Neural progenitor cell (in vitro differentiated cells): ENCODE measurements at places on chromosomes 7 and 10.

DNA sequence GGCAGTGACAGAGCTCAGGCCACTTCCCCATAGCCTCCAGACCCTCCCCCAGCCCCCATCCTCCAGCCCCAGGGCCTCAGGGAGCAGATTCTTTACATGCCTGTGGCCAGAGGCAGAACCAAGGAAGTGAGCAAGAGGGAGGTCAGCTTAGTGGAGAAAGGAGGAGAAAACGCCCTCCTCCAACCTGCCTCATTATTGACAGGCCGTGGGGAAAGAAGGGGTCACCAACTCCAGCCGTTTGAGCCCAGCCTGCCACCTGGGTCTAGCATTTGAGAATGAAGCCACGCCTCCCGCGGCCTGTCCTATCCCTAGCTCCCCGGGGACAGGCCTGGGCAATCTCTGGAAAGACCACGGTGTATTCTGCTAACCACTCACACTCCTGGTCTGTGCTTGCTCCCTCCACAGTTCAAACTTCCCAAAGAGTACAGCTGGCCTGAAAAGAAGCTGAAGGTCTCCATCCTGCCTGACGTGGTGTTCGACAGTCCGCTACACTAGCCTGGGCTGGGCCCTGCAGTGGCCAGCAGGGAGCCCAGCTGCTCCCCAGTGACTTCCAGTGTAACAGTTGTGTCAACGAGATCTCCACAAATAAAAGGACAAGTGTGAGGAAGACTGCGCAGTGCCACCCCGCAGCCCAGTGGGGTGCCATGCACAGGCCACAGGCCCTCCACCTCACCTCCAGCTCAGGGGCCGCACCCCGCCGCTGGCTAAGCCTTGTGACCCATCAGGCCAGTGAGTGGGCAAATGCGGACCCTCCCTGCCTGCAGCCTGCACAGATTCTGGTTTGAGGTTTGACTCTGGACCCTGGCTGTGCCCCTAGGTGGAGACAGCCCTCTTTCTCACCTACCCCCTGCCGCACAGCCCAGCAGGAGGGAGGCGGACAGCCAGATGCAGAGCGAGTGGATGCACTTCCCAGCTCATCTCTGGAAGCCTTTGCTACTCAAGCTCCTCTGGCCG, 14.3 kb upstream of the TRIM8 start:
- DNase-seq = peak; percentile 76

- DNase-seq = no peak
Measured at GRCh38 chr10:23543691-23544380, 105.0 kb downstream of the OTUD1 start.

- DNase-seq = no peak
Measured at GRCh38 chr10:123996302-123996701, 97.1 kb downstream of the CHST15 start.

GRCh38 chr7:117019786-117020590, 66.7 kb downstream of the ST7 start:
- peak; percentile 96 for DNase-seq

- no peak for DNase-seq
Measured at GRCh38 chr10:49270565-49270964, 28.4 kb upstream of the C10orf71 start.

- no peak for DNase-seq
Measured at GRCh38 chr10:104456802-104457542, 103.3 kb downstream of the CFAP58 start.

GRCh38 chr10:6543431-6544005, 36.6 kb downstream of the PRKCQ start:
- no peak for DNase-seq

DNA sequence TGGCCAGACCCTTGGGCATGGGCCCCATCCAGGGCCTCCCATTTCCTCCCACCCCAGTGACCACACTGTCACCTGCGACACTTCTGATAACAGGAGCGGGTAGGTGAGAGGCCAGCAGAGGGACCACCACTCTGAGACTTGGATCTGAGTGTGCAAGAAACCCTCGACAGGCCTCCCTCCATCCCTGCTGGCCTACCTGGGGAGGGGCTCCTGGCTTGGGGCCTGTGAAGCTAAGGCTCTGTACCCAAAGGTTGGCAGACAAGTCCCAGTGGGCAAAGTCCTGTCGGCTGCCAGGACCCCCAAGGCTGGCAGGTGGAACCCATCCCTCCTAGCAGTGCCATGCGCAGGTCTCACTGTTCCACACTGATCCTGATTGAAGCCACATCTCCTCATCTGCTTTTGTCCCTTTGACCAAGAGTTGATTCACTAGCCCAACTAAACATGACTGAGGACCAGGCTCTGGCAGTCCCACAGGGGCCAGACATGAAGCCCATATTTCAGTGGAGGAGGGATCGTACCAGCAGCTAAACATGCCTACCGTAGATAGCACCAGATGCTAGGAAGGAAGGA, 1.2 kb upstream of the PGAM2 start:
- DNase-seq = no peak

GRCh38 chr7:43294080-43294630, 181.7 kb downstream of the HECW1 start:
- DNase-seq = no peak

GRCh38 chr10:26326851-26327250, 110.3 kb downstream of the GAD2 start:
- no peak for DNase-seq

GRCh38 chr7:155713384-155713783, 68.9 kb downstream of the RBM33 start:
- DNase-seq = no peak

DNA sequence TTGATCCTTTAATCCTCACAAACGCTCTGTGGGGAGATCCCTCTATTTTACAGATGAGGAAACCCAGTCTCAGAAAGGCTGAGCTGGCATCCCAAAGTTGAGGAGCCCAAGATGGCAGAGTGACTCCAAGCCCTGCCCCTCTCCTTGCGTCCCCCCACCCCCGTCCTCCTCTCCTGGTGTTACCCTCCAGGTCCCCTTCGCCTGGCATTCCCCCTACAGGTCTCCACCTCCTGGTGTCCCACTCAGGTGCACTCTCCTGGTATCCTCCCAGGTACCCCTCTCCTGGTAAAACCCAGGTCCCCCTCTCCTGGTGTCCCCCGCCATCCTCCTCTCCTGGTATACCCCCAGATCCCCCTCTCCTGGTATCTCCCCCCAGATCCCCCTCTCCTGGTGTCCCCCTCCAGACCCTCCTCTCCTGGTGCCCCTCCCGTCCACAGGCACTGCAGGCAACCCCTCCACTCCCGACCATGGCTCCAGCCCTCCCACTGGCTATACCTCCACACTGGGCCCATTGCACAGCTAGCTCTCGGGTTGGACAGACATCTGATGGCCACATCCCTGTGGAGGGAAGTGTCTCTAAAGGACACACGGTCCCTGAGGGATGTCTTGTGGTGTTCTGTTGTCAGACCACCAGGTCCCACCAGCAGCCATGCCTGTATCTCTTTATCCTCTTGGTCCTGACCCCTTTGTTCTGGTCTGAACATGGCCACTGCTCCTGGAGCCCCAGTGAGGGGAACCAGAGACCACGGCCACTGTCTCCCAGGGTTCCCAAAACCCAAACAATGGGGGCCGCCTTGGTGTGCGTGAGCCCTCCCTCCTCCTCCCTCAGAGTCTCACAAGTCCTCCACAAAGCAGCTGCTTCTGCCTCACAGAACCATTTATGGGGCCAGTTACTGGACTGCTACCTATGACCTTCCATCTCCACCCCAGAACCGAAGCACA, 37.2 kb downstream of the CALML3 start:
- DNase-seq = no peak

GRCh38 chr7:157722137-157723060, 385.6 kb downstream of the DNAJB6 start:
- no peak for DNase-seq

DNA sequence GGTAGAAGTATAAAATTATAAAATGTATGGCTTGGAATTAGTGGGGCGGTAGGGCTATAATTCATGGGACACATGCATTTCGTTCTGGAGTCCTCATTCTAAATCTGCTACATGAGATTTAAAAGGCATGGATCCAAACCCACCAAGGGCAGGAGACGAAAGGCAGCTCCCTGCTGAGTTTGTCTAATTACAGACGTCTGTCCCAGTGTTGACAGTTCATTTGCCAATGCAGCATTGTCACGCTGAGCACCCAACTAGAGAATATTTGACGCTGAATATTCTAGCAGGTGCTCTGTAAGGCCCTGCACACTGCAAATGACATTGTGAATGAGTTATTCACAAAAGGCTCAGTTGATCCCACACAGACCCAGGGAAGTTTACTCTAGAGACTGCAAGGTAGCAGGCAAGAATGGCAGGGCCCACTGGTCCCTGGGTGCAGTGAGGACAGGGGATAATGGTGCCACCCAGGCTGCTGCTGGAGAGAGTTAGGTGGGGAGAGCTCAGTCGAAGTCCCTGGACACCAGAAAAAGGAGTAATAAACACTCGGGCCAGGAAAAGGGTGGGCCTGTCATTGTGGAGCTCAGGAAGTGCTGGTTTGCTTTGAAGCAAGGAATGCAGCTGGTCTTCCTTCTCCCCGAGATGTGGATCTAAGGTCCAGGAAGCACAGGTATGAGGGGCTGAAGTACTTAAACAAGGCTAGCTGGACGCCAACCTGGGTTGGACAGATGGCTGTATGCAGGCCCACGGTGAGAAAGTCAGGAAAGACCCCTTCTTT, 75.0 kb upstream of the JCAD start:
- no peak for DNase-seq

DNA sequence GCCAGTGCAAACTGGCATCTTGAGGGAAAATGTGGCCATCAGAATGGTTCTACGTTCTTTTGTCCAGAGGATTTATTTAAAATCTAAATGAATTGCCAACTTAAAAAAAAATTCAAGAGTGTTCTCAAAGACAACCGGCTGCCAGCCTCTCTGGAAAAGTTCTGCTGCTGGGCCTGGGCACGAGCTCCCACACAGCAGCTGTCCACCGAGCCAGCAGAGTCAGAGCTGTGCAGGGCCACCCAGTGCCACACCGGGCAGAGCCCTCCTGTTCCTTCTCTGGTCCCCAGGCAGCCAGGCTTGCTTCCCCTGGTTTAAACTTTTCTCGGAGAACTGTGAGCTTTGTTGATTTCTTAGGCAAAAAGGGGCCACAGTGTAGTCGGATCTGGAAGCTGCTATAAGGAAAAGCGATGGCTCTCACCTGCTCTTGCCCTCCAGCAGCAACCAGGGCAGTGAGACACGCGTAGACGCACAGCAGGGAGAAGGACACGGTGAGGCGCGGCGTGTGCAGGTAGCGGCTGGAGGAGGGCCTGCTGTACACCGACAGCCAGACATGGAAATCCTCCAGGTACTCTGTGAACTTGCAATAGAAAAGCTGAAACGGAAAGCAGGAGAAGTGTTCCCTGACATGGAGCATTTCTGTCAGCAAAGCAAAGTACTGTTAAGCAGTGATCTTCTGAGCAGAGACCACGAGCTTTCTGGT, 111.6 kb downstream of the PKD1L1 start:
- no peak for DNase-seq

GRCh38 chr7:85716353-85716752, 529.5 kb upstream of the SEMA3D start:
- DNase-seq = no peak

- no peak for DNase-seq
Measured at GRCh38 chr7:132537456-132538145, 38.7 kb downstream of the PLXNA4 start.

DNA sequence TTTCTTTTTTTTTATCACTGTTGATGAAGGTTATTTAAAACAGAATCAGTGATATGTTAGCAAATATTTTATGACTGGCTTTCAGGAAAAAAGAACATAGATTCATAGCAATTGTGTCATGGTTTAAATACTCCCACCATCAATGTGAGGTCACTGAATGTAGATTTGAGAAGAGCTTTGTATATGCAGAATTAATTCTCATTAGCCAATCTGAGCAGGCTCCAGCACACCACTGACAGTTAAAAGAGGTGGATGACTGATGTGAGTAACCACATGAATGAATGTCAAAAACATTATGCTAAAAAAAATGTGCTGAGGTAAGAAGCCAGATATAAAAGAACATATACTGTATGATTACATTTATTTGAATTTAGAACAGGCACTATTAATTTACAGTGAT, 174.8 kb upstream of the KAT6B start:
- no peak for DNase-seq

DNA sequence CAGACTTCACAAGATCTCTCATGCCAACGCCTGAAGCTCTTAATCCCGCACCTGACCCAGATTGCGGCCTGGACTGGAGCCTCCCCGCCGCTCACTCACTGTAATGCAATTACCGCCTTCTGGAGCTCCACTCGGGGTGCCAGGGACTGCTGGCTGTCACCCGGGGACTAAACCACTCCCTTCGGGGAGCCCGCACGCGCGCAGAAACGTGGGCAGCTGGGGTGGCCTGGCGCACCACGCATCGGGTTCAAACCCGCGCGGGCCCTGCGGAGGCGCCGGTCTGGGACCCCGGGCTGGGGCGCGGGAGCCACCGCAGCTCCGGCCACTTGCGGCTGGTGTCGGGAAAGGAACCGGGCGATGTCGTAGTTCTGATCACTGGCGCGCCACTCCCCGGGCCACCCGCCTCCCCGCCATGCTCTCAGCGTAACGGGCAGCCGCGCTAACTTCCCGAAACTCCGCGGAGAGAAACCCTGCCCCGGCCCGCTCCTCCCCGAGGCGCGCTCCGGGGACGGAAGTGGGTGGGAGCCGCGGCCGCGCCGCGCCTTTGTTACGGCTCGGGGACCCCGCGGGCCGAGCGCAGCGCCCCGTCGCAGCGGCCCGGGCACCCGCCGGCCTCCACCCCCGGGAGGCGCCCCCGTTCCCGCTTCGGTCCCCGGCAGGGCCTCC, 100.3 kb upstream of the SVIL start:
- DNase-seq = peak; percentile 75

GRCh38 chr7:132108563-132108962, 467.7 kb downstream of the PLXNA4 start:
- DNase-seq = peak; percentile 86

DNA sequence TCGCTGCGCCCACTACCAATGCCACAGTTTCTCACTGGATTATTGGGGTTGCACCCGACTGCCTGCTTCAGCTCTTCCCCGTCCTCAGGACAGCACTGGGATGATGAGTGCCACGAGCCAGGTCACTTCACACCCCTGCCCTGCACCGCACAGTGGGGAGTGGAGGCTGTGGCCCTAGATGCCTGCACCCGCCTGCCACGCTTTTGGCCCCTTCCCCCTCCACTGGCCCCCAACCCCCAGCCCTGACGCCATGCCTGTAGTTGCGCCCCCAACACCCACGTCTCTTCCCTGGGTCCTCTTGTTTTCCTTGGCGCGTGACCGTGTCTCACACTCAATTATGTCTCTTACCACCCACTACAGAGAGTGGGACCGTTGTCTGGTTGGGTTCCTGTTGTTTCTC, 134.3 kb downstream of the VIPR2 start:
- no peak for DNase-seq

GRCh38 chr7:33671531-33672262, 233.6 kb upstream of the BMPER start:
- no peak for DNase-seq

GRCh38 chr10:91541481-91541880, 91.4 kb downstream of the PPP1R3C start:
- DNase-seq = no peak

DNA sequence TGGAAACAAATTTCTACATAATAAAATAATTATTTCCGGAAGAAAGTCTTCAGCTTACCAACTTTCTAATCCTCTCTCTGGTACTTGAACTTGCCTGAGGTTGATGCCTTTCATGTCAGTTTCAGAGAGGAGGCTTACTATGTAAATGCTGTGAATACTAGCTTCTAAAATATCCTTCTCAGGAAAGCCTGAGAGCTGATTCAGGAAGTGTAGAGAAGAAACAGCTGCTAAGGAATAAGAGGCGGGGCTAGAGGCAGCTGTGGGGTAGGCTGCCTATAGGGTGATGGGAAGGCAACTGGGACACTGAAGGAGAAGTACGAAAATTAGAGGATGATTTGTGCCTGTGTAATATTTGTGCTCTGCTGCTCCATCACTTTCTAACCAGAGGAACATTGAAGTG, 69.3 kb downstream of the AVL9 start:
- no peak for DNase-seq
